ENCODE measurements at places on chromosomes 5 and 9.
A peak's percentile ranks its signal among the peaks of the same experiment; 100 is the strongest.

DNA sequence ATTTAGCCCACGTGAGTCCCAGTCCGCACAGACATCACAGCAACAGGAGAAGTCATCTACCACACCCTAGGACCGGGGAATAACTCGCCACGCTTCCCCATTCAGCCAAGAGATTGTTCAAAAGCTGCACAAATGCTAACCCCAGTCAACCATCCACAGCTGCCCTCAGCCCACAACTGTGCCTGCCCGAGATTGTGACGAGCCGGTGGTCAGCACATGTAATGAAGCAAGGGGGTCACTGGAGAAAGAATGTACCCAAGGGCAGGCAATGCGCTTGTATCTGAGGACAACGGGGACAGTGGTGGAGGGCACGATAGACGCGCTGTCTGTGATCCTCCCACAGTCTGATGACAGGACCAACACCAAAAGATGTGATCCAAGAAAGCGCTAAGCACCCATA, 67.8 kb downstream of the COL23A1 start:
- no peak for DNase-seq

DNA sequence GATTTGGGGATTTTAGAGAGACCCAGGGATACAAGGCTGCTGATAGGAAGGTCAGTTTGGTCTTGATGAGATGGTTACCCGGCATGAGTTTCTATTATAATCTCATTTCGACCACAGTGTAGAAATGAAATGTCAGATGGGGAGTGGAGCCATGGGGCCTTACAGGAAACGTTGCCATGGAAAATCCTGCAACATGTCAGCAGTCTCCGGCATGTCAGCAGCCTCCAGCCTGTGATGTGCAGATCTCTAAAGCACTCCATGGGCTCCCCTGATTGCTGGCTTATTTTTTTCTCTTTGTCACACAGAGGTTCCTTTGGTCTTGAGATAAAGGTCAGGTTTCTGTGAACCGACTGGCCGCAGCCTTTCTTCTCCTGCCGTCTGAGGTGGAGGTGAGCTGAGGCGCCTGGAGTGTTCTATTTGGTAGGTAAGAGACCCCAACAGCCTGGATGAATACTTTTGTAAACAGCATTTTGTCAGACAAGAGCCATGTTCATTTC, 208.7 kb upstream of the DAP start:
- DNase-seq, result no peak

DNA sequence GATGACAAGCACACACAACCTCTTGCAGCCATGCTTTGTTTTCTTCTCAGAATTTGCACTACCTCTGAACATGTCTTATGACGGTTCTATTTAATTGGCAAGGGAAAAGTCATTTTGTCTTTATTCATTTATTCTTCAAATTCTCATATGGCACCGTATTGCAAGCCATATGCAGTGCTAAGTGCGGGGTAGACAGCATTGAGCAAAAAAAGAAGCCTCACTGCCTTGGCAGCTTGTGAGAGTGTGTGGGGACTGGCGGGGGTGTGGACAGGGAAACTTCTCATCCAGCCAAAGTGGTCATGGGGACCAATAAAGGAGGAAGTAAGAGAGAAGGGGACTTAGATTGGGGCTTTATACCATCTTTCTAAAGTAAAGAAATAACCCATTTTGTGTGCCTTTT, 160.0 kb downstream of the CDH12 start:
- no peak for DNase-seq

GRCh38 chr9:110898358-110898757, 139.9 kb downstream of the LPAR1 start:
- DNase-seq, result no peak

GRCh38 chr5:145902421-145902820, 29.6 kb upstream of the GRXCR2 start:
- no peak for DNase-seq

DNA sequence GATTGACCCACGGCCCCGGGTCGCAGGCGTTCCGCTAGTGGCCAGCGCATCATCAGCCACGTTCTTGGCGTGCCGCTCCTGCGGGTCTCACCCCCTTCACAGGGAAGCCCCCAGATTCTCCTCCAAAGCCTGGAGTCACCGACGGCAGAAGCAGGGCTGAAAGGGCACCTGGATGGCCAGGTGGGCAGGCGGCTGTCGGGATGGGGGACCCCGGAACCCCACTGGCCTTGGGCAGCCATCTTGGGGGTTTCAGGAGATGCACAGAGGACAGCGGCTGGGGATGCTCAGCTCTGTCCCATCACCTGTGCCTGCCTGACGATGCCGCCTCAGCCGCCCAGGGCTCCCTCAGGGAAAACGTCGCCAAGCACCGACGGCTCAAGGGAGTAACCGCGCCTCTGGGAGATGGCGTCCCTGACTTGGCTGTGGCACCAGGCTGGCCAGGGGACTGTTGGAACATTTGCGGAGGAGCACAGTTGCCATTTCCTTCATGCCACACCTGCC, 14.1 kb upstream of the SLC9A3 start:
- DNase-seq, result no peak

DNA sequence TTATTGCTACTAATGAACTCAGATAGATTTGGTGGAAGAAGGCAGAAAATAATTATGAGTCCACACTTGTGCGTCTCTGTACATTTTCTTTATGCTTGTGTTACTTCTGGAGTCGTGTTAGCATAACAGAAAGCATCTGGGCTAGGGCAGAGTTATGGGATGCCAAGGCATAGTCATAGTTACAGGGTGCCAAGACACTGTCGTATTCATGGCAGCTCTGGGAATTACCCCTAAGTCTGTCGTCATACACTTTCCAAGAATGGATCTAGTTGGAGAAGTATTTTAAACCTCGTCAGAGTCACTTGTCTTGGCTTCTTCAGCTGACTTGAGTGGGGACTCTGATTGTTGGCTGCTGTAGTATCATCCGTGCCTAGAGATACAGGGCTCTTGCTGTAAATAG, 27.7 kb downstream of the CAMK4 start:
- DNase-seq, result no peak

DNA sequence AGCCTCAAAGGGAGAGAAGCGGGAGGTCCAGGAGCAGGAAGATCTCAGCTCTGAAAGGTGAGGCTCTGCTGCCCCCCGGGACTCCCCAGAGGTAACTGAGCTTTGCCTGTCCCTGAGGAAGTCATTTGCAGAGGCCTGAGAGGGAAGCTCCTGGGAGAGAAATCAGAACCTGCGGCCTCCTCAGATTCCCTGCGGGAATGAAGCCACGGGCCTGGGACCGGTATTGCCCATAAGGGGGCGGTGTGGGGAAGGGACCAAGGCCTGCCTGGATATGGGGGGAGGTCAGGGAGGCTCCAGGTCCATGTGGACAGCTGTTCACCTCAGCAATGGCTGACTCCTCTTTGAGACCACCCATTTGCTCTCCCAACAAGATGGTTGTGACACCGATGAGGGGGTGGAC, 1.3 kb downstream of the SPATA31E1 start:
- DNase-seq, result no peak

DNA sequence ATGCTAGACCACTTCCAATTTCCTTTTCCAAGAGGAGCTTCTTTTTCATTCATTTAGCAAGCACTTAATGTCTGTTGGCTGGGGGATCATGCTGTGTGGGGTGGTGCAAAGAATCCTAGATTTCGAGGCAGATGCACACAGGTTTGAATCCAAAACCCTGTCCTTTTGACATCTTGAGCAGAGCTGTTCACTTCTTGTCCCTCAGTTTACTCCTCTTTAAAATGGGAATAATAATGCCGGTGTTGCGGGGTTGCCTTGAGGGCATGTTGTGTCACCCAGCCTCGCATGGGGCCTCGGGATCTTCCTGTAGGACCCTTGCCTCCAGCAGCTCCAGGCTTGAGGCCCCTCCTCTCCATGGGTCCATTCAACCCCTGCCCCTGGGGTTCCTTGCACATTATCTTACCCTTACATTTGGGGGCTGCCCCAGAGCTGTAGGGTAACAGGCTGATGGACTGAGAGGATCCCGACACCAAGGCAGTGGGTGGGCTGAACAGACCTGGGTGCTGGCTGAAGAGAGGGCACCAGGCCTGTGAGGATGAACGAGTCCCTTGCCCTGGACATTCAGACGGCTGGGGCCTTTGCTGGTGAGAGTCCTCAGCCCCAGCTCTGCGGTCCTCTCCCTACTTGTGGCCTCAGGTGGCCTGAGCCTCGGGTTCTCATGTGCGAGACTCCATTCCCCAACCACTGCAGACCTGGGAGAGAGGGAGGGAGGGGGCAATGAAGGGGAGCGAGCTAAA, 145.8 kb downstream of the BARX1 start:
- no peak for DNase-seq

- no peak for DNase-seq
Measured at GRCh38 chr5:11166923-11167322, 405.9 kb upstream of the DAP start.

GRCh38 chr5:173294673-173295320, 33.4 kb downstream of the STC2 start:
- DNase-seq, result no peak

DNA sequence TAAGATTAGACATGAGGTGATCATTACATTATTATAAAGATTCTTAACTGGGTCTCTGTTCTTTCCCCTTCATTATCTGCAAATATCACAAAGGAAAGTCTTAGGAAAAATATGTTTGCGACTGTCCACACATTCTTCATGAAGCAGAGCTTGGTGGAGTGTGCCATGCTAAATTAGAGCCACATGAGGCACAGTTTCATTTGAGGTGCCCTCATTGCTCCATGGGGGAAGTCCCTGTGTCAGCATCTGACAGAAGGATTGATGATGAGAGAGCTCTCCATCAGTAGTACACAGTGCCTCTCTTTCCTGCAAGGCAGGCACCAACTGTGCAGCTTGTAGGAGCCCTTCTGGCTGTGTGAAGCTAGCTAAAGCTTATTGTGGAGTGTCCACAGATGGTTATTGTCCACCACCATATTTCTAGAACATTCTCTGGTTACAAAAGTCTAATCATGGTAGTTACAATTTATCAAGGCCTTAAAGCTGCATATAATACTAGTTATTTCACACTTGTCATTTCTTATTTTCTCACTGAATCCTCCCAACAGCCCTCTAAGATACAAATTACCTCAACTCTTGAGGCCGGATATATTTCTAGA, 63.9 kb downstream of the C9orf152 start:
- DNase-seq, result no peak

DNA sequence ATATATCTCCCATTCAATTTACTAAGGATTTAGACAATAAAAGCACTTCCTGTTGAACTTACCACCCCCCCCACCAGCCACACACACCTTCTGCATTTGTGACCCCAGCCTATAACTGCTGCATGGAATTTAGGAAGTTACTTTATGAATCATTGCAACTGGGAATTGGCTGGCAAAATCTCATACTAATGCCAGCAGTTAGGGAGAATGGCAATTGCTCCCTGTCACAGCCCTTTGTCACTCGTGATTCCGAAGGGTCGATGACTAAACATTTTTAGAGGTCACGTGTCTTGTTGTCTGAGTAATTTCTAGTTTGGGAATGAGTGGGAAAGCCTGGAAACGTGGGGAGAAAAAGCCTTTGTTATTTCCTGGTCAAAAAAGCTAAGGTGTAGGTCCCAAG, 46.6 kb upstream of the PCA3 start:
- no peak for DNase-seq

DNA sequence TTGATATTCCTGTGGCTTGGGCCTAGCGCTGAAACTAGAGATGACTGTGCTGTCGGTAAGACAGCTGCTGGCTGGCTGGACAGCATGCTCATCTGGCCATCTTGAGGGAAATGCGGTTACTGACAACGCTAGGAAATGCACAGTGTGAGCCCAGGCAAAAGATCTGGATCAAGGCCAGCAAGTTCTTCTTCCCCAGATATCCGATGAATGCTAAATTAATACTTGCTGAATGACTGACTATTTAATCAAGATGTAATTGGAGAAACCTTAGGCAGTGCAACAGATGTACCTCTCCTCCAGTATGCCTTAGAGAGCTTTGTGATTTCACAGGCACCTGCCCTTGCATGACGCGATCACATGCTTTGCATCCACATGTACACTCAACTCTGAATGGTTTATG, 659.1 kb downstream of the EFNA5 start:
- DNase-seq, result no peak

DNA sequence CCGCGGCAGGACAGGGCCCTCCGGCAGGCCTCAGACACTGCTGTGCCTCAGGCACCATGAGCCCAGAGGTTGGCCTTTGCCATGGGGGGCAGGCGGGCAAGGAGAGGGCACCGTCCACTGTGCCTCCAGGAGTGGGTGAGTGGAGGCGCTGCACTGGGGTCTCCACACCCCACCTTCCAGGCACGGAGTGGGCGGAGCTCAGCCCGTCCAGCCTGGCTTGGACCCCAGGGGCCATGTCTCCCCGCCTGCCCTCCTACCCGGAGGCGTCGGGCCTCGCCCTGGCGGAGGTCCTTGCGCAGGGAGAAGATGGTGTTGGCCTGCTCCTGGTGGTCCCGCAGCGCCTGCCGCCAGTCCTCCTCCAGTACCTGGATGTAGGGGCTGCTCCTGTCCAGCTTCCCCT, 3.4 kb downstream of the CARD9 start:
- no peak for DNase-seq

DNA sequence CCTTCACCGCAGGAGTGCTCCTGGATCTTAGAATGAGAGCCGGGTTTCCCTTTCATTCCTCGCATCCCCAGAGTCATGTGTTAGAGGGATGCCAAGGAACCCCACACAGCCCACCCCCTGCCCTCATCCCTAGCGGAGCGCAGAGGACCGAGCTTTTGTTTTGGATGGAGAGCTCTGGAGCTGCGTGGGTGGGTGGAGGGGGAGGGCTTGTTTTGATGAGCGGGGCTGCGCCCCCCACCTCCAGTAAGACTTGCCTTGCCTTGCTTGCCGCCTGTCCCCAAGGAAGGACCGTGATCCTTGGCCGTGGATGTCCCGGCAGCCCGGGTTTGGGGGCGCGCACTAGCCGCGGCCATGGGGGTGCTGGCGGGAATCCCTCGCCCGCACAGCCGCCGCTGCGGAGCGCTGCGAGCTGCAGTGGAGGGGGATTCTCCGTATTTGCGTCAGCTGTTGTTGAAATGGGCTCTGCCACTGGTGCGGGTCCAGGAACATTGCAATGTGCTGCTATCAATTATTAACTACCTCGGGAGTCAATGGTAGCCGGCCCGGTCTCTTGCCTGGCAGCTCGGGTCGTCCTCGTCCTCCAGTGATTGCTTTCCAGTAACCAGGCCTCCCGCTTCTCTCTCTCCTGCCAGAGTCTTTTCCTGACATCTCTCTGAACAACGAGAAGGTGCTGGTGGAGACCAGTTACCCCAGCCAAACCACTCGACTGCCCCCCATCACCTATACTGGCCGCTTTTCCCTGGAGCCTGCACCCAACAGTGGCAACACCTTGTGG, 1.0 kb downstream of the EGR1 start:
- peak; percentile 64 for DNase-seq

GRCh38 chr9:89467278-89467625, 30.7 kb downstream of the SEMA4D start:
- DNase-seq, result no peak

GRCh38 chr5:174454464-174454863, 269.9 kb upstream of the MSX2 start:
- no peak for DNase-seq

DNA sequence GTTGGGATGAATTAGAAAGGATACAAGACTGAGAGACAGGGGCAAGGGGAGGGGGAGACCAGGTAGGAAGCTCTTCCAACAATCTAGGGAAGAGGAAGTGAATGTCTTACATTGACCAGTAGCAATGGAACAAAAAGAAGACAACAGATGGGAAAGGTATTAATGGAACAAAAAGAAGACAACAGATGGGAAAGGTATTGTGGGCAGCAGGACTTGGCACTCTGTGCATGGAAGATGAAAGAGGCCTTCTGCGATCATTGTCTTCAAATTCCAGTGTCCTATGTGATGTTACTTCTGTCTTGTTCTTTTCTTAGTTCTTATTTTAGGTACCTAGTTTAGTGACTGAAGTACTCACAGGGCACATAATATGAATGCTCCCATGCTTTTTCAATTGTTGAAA, 161.8 kb downstream of the PALM2AKAP2 start:
- DNase-seq, result no peak

GRCh38 chr9:38067859-38068681, 957 bp downstream of the SHB start:
- DNase-seq, result no peak
